Lung (tissue), 17 donors: ENCODE measurements at places on chromosomes 16 and 17. TPM values are rescaled to one million over a fixed set of nuclear protein-coding genes. Genes with fewer than 3 reads are reported as not detected.

The KCNJ12 gene
- 3.4 TPM for total RNA-seq

The MYH1 gene
- not detected for total RNA-seq

The SLC6A4 gene
- 3.5 TPM for total RNA-seq

The EXOC3L1 gene
- 16.5 TPM for total RNA-seq

The TSR3 gene
- total RNA-seq: 32.5 TPM

The CX3CL1 gene
- total RNA-seq: 38.6 TPM

DNA sequence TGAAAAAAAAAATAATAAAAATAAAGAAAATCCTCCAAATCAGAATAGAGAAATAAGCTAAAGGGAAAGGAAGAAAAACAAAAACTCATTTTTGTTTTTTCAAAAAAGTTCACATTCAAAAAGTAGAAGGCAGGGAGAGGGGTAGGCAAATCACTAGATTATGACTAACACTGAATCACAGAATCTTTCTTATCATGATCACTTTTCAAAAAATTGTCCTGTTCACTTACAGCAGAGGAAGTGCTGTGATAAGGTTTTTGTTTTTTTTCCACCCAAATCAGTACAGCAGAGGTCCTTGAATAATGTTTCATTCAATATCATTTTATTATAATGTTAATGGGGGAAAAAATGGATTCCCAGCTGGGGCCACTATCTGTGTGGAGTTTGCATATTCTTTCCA, 106.4 kb downstream of the CA4 start:
- DNase-seq: no peak

- DNase-seq: no peak
Observed at GRCh38 chr16:81405702-81406113, 38.9 kb upstream of the CMIP start.

DNA sequence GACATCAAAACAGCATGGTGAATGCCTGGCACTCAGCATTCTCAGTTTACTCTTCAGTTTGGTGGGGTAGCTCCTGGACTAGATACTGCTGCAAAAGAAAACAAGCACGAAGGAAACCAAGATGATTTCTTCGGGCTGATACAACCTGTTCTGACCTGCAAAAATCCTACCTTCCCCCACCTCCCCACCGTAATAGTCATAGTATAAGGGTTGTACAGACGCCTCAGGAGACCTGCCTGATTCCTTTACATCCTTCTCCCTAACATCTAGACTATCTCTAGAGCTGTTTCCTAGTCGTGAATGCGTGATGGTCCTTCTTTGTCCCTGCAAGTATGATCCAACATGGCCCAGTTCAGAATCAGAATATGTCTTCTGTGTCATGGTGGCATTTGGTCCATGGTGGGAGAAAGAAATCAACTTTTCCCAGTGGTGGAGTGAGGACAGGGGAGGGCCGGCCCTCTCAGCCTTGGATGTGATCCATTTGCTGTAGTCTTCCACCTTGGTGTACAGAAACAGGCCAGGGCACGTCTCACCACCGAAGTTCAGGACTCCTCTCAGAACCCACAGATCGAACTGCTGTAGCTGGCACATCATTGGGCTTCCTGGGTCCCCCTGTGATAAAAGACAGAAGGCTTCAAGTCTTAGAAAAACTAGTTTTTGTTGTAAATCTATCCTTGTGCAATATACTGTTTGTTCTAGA, 14.5 kb downstream of the PRSS54 start:
- DNase-seq: no peak

- no peak for DNase-seq
Observed at GRCh38 chr16:47866423-47866822, 289.4 kb downstream of the ABCC12 start.

- no peak for DNase-seq
Observed at GRCh38 chr16:675884-676564, 553 bp downstream of the RHBDL1 start.

- DNase-seq: no peak
Observed at GRCh38 chr16:17474572-17474971, 3.8 kb upstream of the XYLT1 start.
